WTC11 (cell line): ENCODE measurements at places on chromosomes 12 and 14.

DNA sequence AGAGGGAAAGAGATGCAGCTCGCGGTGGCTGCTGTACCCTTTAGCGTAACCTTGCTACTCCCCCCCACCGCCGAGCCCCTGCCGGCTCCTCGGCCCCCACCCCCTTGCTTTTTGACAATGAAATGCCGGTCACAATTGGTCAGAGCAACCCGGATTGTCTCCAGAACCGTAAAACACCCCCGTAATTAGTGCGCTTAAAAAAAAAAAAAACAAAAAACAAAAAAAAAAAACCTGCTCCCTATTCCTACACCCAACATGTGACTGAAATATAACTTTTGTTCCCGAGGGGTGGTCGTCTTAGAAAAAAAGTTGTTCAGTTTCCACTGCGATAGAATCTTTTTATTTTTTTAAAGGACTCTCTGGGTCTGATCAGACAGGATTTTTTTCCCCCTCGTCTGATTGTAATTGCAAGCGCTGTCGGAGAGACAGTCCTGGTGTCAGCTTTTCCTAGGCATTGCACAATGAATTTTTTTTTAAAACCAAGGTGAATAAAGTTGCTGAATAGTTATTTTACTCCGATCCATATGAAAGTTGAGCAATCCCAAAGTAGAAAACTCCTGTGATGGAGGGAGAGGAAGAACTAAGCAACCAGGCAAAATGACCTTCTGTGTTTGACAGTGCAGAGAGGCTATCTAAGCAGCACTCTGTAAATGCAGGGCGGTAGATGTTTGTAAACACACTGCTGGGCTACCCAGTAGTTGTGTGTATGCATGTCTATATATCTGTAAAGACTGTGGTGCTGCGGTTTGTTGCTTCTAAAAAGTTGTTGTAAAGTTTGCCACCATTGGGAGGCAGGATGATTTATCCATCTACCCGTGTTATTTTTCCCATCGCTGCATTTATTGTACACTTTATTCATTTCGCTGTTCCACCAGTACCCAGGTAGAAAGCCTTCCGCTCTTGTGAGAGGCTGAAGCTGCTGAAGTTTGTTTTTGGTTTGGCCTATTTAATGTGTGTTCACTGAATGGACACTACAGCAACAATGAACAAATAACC, 1.1 kb downstream of the ETV6 start:
- peak overlapping the region; percentile 99 for H3K27ac ChIP-seq
- no peaks in the 10 kb centered on the region for H3K36me3 ChIP-seq
- DNase-seq: peak; percentile 42
- H3K4me1 ChIP-seq: peaks cover 43% of the 10 kb centered on the region
- peak overlapping the region; percentile 93 for H3K4me3 ChIP-seq

DNA sequence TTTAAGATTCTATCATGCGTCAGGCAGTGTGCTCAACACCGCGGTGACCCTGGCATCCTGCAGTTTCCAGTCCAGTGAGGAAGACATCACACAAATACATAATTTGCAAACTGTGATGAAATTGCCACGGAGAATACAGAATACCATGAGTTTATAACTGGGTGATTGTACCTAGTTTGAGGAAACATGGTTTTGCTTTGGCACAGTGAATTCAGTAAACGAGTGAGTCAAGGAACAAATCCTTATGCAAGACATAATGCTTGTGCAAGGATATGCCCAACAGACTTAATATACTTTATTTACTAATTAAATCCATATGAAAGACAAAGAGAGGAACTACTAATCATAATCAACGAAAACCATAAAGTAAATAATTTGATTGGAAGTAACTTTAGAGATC, 311.8 kb upstream of the TMTC1 start:
- no peak for DNase-seq
- no peak overlapping the region for H3K4me3 ChIP-seq
- H3K27ac ChIP-seq: no peak overlapping the region

DNA sequence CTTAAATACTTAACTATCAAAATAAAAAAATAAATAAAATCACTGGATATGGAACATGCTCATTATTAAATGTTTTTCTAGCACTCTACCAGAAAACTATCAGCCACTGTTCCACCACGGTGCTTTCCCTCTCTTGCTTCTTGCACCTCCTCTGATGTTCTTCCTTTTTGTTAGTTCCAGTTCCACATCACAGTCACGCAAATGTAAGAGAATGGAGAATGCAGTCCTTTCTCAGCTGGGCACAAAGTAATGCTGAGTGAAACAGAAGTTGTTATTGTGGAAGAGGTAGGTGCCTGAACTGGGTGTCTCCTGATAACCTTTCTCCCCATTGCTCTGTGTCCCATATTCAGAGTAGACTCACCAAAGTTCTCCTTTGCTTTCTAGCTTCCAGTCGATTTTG, 1116.9 kb upstream of the TMEM132C start:
- peaks cover 3% of the 10 kb centered on the region; the same call in 1 of the 2 replicates for H3K27me3 ChIP-seq
- H3K36me3 ChIP-seq: peaks cover 35% of the 10 kb centered on the region
- DNase-seq: no peak
- H3K4me3 ChIP-seq: no peak overlapping the region
- H3K4me1 ChIP-seq: peaks cover 12% of the 10 kb centered on the region
- H3K27ac ChIP-seq: no peak overlapping the region

DNA sequence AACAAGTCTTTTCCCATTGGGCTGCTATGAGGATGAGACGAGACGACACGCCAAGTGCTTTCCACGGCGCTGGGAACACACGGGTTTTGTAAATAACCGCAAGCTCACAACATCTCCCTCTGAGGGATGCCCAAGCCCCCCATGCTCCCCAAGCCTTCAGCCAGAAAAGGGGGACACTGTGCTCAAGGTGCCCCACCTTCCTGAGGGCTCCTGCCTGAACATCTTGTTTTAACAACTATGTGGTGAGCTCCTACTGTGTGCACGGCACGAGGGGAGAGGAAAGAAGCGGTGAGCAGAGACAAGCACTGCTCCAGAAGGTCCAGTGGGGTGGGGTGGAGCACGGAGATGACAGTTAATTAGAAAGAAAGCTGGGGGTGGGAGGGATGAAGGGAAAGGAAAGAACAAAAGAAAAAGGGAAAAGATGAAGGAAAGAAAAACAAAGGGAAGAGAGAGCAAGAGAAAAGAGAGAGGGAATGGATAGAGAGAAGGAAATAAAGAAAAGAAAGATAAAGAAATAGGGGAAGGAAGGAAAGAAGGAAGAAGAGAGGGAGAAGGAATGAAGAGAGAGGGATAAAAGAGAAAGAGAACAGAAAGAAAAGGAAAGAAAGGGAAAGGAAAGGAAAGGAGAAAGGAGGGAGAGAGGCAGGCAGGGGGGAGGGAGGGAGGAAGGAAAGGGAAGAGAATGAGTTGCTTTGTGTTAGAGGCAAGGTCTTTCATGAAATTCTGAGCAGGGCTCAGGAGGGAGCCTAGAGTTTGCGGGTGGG, 56.8 kb downstream of the SLC15A4 start:
- H3K27ac ChIP-seq: no peak overlapping the region
- peaks cover 10% of the 10 kb centered on the region for H3K27me3 ChIP-seq
- H3K36me3 ChIP-seq: peaks cover 66% of the 10 kb centered on the region
- no peak overlapping the region for H3K4me3 ChIP-seq
- H3K4me1 ChIP-seq: no peaks in the 10 kb centered on the region

GRCh38 chr12:123134271-123134671, 16.6 kb downstream of the PITPNM2 start:
- DNase-seq: no peak
- H3K27ac ChIP-seq: no peak overlapping the region
- peaks cover 2% of the 10 kb centered on the region for H3K36me3 ChIP-seq
- no peaks in the 10 kb centered on the region for H3K27me3 ChIP-seq
- no peak overlapping the region for H3K4me3 ChIP-seq

GRCh38 chr12:56932146-56932545, 2.1 kb downstream of the SDR9C7 start:
- peaks cover 38% of the 10 kb centered on the region for H3K4me1 ChIP-seq
- H3K4me3 ChIP-seq: no peak overlapping the region
- no peaks in the 10 kb centered on the region for H3K36me3 ChIP-seq
- no peak overlapping the region for H3K27ac ChIP-seq
- H3K27me3 ChIP-seq: peaks cover 7% of the 10 kb centered on the region; the same call in 1 of the 2 replicates

DNA sequence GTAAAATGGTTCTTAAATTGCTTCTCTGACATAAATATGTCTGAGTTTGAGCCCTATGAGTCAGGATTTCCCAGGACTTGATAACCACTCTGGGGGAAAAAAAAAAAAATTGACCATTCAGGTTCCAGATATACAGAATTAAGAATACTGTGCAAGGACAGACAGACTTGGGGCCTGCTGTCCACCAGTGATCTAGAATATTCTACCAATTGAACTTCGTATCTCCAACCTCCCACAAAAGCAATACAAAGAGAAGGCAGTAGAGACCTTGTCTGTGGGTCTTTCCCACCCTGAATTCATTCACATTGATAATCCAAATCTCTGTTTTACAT, 4.1 kb downstream of the SINHCAF start:
- peaks cover 65% of the 10 kb centered on the region for H3K4me1 ChIP-seq
- peak overlapping the region; percentile 94 for H3K27ac ChIP-seq
- H3K36me3 ChIP-seq: peaks cover 9% of the 10 kb centered on the region
- no peak for DNase-seq
- peak overlapping the region; percentile 99 for H3K4me3 ChIP-seq

- no peak for DNase-seq
- peaks cover 37% of the 10 kb centered on the region for H3K4me1 ChIP-seq
- H3K27ac ChIP-seq: peak overlapping the region; percentile 10
- no peaks in the 10 kb centered on the region for H3K27me3 ChIP-seq
- no peak overlapping the region for H3K4me3 ChIP-seq
- H3K36me3 ChIP-seq: peaks cover 7% of the 10 kb centered on the region
Observed at GRCh38 chr12:62731055-62731820, 203.7 kb downstream of the PPM1H start.

DNA sequence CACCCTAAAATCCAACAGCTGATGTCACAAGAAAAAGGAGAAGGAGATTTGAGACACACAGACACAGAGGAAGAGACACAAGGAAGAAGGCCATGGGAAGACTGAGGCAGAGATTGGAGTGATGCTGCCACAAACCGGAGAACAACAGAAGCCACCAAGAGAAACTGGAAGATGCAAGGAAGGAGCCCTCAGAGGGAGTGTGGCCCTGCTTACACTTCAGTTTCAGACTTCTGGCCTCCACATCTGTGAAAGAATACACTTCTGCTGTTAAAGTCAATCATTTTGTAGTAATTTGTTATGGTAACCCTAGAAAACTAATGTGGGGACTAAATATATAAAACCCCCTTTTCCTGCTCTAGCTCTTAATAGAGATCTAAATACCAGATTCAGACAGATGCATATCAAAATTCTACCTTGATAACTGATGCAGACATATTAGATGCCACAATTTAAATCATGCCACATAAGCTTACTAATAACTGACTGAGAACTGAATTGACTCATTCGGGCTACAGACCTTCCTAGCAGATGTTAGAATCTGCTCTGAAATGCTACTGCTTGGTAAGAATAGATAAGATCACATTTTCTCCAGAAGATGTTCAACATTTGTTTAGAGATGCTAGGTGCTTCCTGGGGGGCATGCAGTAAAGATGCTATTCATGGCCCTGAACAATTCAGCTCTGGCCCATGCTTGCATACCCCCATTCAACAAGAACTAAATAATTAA, 113.1 kb upstream of the CCND2 start:
- peaks cover 38% of the 10 kb centered on the region for H3K4me1 ChIP-seq
- no peak for DNase-seq
- H3K4me3 ChIP-seq: no peak overlapping the region
- H3K36me3 ChIP-seq: peaks cover 10% of the 10 kb centered on the region
- no peak overlapping the region for H3K27ac ChIP-seq

DNA sequence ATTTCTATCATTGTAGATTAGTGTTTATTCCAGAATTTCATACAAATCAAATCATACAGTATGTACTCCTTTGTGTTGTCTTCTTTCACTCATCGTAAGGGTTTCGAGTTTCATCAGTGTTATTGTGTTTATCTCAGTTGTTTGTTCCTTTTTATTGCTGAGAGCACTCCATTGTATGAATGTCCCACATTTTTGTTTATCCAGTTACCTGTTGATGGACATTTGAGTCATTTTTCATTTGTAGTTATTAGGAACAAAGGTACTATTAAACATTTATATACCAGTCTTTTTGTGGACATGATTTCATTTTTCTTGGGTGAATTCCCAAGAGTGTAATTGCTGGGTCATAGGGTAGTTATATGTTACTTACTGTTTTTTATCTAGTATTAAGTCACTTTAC, 70.0 kb downstream of the BICD1 start:
- H3K4me1 ChIP-seq: peaks cover 50% of the 10 kb centered on the region
- H3K27ac ChIP-seq: no peak overlapping the region
- no peak for DNase-seq
- H3K27me3 ChIP-seq: no peaks in the 10 kb centered on the region
- peaks cover 15% of the 10 kb centered on the region for H3K36me3 ChIP-seq
- H3K4me3 ChIP-seq: no peak overlapping the region

GRCh38 chr12:104490186-104490585, 33.4 kb downstream of the CHST11 start:
- no peak overlapping the region for H3K27ac ChIP-seq
- H3K27me3 ChIP-seq: no peaks in the 10 kb centered on the region
- H3K4me3 ChIP-seq: no peak overlapping the region

GRCh38 chr12:26633591-26634210, 199.3 kb downstream of the ITPR2 start:
- H3K4me1 ChIP-seq: peaks cover 57% of the 10 kb centered on the region
- peaks cover 4% of the 10 kb centered on the region for H3K36me3 ChIP-seq
- H3K4me3 ChIP-seq: no peak overlapping the region

GRCh38 chr14:52015411-52016030, 26.2 kb downstream of the RTRAF start:
- peak; percentile 55 for DNase-seq
- no peaks in the 10 kb centered on the region for H3K27me3 ChIP-seq
- H3K4me1 ChIP-seq: peaks cover 36% of the 10 kb centered on the region
- peaks cover 12% of the 10 kb centered on the region for H3K36me3 ChIP-seq
- no peak overlapping the region for H3K27ac ChIP-seq

GRCh38 chr12:80217011-80217535, 117.7 kb downstream of the OTOGL start:
- peaks cover 32% of the 10 kb centered on the region for H3K4me1 ChIP-seq
- H3K27me3 ChIP-seq: no peaks in the 10 kb centered on the region
- H3K27ac ChIP-seq: no peak overlapping the region
- H3K4me3 ChIP-seq: no peak overlapping the region
- no peaks in the 10 kb centered on the region for H3K36me3 ChIP-seq
- DNase-seq: no peak

DNA sequence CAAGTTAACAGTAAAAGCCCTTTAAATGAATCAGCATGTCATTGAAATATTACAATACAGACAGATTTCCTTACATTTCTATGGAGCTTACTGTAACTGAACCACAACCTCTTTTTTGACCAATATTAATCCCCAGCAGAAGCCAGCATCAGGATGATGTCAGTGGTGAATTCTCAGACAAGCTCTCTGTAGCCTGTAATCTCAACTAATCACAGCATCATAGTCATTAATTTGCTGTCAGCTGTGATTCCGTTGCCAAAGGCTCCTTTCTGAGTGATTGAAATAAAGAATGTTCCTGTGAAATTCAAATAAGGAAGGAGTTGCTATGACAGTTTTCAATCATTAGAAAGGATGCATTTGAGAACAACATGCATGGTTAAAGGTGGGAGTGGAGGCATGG, 323.1 kb downstream of the PDZRN4 start:
- no peaks in the 10 kb centered on the region for H3K27me3 ChIP-seq
- H3K4me1 ChIP-seq: peaks cover 44% of the 10 kb centered on the region
- no peak overlapping the region for H3K4me3 ChIP-seq
- no peaks in the 10 kb centered on the region for H3K36me3 ChIP-seq
- no peak overlapping the region for H3K27ac ChIP-seq
